ENCODE measurements at places on chromosomes 16 and 17.

DNA sequence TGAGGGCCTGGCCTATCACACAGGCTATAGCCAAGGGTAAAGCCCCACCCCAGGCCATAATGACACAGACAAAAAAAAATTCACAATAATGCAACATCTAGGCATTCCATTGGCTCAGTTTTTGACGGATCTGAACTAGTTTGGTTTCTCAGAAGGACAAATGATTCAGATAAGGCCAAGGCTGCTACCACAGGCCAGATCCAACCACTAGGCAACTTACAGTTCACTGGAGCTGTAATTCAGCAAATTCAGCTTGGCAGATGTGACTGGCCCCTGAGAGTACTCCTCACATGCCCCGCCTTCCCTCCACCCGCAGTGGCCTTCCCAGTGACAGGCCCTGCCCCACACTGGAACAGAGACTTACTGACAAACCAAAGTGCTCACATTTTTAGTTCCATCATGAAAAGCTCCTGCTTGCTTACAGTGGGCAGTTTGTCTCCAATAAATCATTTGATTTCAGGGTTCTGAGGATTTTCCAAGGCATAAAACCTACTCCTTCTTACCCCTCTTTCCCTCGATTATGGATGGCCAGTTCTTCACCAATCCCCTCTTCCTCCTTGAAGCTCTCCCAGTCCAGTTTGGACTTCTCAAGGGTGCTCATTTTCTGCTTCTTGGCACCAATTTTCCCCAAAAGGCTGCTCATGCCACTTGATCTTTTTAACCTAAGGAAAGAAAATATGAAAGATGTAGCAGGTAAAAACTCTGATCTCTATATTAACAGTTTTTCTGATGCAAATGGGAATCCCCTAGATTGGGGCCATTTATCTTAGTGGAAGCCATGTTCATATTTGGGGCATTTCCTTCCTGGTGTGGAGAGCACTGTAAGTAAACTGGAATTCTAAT, 53.3 kb upstream of the BCAR1 start:
- no peak for DNase-seq

- no peak for DNase-seq
Observed at GRCh38 chr16:22192261-22193062, 13.6 kb upstream of the EEF2K start.

DNA sequence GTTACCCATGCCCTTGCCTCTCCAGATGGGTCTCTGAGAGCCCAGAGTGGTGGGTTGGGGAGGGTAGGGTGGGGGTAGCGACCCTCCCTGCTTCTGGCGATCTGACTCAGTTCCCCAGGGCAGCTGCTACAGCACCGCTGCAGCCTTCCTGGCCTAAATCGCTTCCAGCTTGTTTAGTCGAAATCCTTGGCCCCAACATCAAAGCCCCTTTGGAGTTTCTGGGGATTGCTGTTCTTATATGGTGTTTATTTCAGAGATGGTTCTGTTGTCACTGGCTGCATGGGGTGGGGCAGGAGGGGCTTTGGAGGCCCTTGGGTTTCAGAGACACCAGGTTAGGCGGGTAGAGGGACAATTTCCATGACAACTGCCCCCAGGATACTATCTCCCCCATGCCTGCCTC, 35.9 kb downstream of the FZD2 start:
- no peak for DNase-seq

DNA sequence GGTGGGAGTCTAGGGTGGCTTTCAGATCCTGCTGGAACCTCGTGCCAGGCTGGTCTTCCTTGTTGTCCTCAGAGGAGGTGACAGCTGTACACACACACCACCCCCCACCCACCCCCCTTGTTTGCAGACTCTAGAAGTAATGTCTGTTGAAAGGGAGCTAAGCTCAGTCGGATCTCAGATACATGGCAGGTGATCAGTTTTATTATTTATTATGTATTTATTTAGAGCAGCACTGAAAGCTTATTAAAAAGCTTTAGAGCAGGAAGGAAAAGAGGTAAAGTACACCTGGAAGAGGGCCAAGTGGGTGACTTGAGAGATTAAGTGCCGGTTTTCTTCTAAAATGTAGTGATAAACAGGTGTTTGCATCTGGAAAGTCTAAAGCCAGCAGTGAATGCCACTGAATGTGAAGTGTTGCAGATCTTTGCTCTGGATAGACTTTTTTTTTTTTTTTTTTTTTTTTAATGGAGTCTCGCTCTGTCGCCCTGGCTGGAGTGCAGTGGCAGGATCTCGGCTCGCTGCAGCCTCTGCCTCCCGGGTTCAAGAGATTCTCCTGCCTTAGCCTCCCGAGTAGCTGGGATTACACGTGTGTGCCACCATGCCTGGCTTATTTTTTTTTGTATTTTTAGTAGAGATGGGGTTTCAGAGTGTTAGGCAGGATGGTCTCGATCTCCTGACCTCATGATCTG, 40.2 kb downstream of the FOXK2 start:
- DNase-seq, result no peak

- DNase-seq, result no peak
Observed at GRCh38 chr17:11309033-11309432, 68.0 kb downstream of the SHISA6 start.
